ENCODE measurements at places on chromosomes 1 and 21.
A peak's percentile ranks its signal among the peaks of the same experiment; 100 is the strongest.

DNA sequence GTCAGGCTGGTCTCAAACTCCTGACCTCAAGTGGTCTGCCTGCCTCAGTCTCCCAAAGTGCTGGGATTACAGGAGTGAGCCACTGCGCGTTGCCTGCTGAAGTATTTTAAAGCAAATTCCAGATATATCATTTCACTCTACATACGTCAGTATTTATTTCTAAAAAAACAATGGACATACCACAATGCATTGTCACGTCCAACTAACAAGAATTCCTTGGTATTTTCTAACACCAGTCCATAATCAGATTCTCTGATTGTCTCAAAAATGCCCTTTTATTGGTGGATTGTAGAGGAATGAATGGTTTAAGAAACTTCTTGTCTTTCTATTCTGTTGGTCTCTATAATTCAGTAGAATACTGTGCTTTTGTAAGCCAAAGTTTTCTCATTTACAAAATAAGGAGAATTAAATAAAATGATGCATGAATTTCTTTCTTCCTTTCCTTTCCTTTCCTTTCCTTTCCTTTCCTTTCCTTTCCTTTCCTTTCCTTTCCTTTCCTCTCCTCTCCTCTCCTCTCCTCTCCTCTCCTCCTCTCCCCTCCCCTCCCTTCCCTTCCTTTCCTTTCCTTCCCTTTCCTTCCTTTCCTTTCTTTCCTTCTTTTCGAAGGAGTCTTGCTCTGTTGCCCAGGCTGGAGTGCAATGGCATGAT, 55.8 kb downstream of the VPS13D start:
- no peak for DNase-seq

GRCh38 chr1:208030288-208031091, 119.6 kb upstream of the CD34 start:
- no peak for DNase-seq

- DNase-seq: no peak
Measured at GRCh38 chr1:67659229-67659628, 25.8 kb upstream of the GADD45A start.

DNA sequence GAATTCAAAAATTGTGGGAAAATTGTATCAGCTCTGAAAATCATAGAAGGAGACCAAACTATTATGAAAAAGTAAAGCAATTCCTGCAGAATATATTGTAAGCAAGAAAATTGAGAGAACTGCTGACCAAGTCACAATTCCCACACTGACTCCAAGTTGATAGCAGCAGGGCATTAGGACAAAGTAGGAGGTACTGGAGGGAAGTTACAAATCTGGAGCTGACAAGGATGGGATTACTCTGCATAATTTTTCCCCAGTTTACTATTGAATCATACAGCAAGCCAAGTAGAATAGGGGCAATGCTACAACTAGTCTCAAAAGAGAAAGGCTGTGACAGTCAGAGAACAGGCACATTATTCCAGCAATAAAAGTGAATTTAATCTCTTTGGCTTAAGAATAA, 161.3 kb upstream of the USP25 start:
- no peak for DNase-seq

GRCh38 chr1:115492019-115492595, 149.7 kb upstream of the VANGL1 start:
- DNase-seq: no peak

- no peak for DNase-seq
Measured at GRCh38 chr1:114745291-114745690, 12.5 kb downstream of the CSDE1 start.

DNA sequence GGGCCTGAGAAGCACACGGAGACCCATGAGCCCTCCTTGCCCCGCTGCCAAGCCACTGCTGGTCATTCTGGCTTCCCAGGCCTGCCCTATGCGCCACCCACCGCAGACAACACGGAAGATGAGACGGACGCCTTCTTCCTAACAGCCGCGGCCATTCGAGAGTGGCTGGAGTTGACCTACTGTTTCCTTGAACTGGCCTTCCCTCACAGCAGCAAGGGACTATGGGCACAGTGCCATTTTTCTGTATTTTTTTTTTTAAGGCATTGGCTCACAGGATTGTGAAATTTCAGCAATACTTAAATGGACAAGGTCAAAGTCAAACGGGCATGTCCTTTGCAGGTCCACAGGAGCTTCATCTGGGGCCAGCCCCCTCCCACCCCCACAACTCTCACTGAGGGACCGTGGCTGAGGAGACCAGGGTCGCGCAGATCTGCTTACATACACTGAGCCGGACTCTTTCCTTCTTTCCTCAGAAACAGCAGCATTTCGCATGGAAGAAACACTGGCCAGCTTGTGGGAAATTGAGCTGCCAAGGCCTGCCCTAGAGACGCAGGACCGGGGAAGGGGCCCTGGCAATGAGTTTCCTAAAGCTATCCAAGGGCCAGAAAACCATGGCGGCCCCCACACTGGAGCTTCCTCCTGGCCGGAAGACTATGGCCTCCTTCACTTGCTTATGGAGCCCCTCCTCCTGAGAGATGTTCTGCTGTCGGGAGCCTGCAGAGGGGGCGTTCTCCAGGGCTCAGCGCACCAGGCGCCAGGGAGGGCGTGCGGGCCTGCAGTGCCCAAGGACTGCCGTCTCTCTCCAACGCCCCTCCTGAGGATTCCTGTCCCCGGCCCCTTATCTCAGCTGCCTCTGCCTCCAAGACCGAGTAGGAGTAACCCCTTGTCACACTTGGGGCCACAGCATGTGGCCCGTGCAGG, 98.9 kb downstream of the PGBD5 start:
- no peak for DNase-seq

DNA sequence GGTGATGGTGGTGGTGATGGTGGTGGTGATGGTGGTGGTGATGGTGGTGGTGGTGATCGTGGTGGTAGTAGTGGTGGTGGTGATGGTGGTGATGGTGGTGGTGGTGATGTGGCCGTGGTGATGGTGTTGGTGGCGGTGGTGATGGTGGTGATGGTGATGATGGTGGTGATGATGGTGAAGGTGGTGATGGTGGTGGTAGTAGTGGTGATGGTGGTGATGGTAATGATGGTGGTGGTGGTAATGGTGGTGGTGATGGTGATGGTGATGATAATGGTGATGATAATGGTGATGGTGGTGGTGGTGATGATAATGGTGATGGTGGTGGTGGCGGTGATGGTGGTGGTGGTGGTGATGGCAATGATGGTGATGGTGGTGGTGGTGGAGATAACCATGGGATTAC, 6.8 kb upstream of the COL6A2 start:
- no peak for DNase-seq

DNA sequence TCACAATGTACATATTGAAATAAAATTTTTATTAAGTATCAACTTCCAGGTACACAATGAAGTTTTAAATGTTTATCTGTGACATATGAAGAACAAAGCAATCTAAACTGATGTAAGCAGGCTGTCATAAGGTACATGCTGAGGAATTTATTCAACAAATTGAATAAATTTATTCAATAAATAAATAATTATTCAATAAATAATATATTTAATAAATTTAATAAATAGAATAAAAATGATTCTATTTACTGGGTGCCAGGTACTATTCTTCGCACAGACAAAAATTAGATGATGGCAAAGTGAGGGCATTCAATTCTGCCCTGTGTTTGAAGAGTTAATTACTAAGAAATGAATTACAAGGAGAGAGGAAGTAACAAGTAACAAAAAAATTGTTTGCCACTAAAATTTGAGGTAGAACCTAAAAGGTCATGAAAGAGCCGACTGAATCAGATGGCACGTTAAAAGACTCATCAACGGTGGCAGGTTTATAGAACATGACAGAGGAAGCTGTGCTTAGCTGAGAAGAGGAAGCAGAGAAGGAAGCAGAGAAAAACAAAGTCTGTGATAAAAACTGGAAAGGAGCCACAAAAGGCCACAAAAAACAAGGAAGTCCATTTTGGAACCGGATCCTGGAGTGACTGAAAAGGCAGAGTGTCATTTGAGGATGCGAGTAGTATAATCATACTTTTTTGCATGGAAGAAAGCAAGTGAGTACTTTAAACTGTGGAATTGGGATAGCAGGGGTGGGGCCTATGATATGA, 2.2 kb upstream of the USP24 start:
- peak; percentile 94 for DNase-seq

DNA sequence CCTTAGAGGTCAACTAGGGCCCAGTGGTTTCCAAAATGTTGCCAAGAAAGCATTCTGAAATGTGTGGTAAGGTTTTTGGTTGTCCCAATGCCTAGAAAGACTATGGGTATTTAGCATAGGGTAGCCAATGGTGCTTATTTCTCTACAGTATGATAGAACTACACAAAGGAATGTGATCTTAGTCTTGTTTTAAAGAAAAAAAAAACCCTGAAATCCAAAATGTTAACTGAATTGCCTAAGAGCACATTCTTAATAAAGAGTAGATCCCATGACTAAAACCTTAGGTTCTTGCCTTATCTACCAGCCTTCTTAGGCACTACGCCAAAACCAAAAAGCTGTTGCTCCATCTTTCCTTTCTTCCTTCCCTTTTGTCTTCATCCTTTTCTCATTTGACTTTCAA, 428.2 kb downstream of the MRPL39 start:
- DNase-seq: peak; percentile 91

GRCh38 chr1:94597701-94598100, 56.1 kb upstream of the F3 start:
- DNase-seq: no peak

DNA sequence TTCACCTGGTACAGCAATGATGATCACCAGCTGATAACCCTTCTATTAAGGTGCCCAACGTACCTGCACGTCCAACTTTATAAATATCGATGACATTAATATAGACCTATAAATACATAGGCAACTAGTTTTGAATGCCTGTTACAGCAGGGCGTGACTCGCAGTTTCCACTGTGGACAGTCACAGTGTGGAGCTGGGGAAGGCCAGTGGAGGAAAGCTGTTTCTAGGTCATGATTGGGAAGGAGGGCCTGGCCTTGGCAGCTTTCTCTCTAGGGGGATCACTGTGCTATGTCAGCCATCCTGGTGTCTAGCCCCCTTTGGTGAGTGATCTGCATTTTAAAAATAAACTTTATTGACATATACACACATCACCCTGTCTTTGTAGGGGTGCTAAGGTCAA, 4.4 kb upstream of the PRDM15 start:
- DNase-seq: no peak

- DNase-seq: no peak
Measured at GRCh38 chr1:116159611-116160010, 48.4 kb downstream of the MAB21L3 start.

GRCh38 chr1:83756984-83757717, 241.8 kb downstream of the TTLL7 start:
- no peak for DNase-seq

DNA sequence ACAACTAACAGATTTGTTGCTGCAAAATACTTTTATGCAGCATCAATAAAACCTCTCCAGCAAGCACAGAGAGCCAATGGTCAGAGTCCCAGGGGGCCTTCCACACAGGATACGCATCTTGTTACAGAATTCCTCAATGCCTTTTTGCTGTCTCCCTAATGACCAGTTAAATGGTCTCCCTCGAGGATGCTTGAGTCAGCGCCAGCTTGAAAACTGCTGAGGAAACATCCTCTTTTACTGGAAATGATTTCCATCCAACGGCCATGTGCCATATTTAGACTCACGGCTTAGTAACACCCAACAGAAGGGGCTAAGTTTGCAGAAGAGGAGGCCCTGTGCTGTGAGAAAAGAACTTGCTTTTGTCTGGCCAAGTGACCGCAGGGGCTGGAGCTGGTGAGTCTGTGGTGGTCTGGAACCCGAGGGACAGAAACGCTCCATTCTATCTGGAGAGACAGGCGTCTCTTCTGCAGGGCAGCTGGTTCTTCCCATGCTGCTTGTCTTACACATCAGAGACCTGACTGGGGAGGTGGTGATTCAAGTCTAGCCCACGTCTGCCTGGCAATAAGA, 496.4 kb downstream of the SETD4 start:
- DNase-seq: no peak

- DNase-seq: no peak
Measured at GRCh38 chr1:226202246-226202645, 15.7 kb upstream of the ACBD3 start.

GRCh38 chr1:944341-945325, 14.4 kb downstream of the NOC2L start:
- DNase-seq: no peak

DNA sequence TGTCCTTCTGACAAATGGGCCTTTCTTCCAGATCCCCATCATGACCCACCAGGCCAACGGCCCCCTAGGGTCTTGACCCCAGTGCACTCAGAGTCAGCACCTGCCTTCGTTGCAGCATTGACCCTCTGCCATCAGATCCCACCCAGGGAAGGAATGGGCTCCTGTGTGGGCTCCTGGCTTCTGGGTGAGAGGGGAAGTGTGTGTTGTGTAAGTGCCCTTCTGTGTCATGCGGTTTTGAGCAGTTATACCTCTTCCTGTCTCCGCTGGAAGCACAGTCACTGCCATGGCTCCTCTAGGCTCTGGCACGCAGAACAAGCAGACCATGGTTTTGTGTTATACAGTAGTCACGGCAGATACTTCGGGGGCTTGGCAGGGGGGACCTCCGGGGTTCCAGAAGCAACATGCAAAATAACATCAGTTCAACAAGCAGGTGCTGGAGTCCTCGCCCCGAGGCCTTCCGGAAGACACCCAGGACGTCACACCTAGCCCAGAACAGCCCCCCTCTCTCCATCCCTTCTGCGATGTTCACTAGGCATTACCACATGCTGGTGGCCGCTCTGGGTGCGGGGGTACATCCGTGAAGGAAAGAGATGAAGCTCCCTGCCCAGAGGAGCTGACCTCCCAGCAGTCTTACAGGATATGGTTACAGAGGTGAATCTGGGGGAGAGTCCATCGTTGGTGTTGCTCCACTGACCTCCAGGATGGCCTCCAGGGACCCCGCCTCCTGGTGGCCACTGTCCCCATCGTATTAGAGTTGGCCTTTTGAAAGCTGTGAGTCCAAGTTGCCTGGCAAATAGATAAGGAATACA, 17.4 kb upstream of the KCNAB2 start:
- DNase-seq: peak; percentile 90

- no peak for DNase-seq
Measured at GRCh38 chr1:173191011-173191705, 16.0 kb downstream of the TNFSF4 start.

DNA sequence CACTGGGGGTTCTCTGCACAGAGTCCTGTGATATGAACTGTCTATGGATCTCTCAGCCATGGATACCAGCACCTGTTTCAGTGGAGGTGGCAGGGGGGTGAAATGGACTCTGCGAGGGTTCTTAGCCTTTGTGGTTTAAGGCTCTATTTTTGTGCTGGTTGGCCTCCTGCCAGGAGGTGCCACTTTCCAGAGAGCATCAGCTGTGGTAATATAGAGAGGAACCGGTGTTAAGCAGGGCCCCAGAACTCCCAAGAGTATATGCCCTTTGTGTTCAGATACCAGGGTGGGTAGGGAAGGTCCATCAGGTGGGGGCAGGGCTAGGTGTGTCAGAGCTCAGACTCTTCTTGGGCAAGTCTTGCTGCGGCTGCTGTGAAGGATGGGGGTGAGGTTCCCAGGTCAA, 330.0 kb upstream of the PLD5 start:
- no peak for DNase-seq

GRCh38 chr1:59438058-59438560, 141.2 kb downstream of the FGGY start:
- DNase-seq: no peak

GRCh38 chr1:199786695-199787094, 240.8 kb upstream of the NR5A2 start:
- no peak for DNase-seq

GRCh38 chr1:151934048-151934493, 24.8 kb upstream of the THEM4 start:
- peak; percentile 52 for DNase-seq
